Left lung (tissue), 14 donors: ENCODE measurements at places on chromosomes 13 and 19.

DNA sequence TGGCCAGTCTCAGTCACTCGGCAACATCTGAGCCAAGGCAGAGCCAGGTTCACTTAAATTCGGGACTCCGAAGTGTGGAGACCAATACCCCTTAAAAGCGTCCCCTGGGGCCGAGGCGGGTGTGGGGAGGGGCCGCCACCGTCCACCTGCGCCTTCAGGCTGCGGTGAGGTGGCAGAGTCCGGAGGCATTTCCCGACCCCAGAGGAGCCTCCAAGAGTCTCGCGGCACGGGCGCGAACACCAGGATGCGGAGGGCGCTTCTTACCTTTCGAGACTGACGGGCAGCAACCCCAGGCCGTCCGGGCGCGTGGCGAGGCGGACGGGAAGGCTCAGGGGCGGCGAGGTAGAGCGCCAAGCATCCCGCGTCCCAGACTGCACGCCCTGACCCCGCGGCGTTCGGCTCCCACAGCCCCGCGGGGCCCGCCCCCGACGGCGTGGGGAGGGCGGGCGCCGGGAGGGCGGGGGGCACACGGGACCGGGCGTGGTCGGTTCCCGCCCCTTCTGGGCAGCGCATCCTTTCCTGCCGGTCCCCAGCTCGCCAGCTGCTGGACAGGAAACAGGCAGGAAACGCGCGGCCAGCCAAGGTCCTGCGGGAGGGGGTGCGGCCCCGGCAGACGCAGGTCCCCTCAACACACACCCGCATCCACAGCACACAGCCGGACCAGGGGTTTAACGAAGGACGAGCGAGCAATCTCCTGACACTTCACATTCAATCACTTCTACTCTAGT, at the start of gene THSD1:
Gene THSD1 (minus strand): TSS at position 406 of the 728 bp plus-strand sequence. CDS start 3,572 bp downstream, outside the sequence.
- DNase-seq: peak; percentile 85

DNA sequence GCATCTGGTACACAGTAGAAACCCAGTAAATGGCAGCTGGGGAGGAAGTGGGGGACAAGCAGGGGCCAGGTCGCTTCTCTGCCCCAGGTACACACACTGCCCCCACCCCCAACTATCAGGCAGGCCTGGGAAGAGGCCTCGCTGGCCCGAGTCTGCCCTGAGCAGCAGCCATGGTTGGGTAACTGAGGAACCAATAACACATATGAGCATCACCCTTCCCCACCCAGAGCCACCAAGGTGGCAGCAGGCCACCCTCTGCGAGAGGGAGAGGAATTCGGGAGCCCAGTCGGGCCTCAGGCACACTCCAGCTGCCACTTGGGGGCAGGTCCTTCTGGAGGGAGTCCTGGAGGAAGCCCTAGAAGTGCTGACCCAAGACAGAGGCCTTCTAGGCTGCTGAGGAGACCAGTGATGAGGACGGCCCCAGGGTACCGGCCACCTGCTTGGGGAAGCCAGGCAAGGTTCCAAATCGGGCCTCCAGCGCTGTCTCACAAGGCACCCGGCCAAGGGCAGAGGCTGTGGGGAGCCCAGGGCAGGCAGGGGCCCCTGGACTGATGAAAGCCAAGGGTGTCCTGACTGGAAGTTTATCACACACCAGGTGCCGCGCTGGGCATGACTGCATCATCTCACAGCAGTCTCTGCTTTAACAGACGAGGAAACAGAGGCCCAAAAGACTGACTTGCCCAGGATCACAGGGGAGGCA, 14.0 kb upstream of the KPTN start:
- DNase-seq: no peak

- no peak for DNase-seq
These were observed 60.4 kb downstream of the DLEU7 start for GRCh38 chr13:50783066-50783465.

- DNase-seq: peak; percentile 96
These were observed at the start of gene ZNF844 for GRCh38 chr19:12064590-12065538. ZNF844 (plus strand) TSS chr19:12064731; CDS start chr19:12064874, 143 bp downstream.

- no peak for DNase-seq
These were observed 814.7 kb upstream of the ATXN8OS start for GRCh38 chr13:69292789-69293425.
